Esophagus mucosa (tissue), 1 donor: ENCODE measurements at places on chromosomes 1 and 21. TPM values are rescaled to one million over a fixed set of nuclear protein-coding genes. Genes with fewer than 3 reads are reported as not detected.

The PCBP3 gene
- total RNA-seq = 0.72 TPM

DNA sequence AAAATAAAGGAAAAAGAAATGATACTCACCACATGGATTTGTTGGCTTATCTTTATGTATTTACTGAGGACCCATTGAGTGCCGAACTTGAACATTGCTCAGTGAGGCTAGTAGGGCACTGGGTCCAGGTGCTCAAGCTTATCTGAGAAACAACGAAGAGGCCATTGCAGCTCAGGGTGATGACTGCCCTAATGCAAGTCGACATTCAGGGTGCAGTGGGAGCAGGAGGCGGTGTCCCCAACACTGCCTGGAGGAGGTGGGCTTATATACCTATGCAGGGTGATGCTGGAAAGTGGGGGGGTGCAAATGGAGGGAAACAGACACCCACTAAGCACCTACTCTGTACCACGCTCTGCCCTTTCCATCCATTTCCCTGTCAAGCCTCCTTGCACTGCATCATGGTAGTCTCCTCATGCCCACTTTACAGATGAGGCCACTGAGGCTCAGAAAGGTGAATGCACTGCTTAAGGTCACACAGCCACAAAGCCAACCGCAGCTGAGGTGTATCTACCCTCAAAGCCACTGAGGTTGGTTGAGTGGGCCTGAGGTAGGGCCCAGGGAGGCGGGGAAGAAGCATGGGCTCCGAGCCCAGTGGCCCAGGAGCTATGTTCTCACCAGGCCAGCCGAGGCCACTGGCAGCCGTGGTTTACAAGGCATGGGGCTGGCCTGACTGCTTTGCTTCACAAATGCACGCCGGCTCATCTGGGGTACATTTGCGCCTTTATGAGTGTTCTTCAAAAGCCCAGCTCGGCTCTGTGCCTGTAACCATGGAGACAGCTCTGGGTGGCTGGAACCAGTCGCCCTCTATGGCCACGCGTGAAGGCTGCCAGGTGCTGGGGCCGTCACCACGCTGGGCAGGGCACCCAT is 103.8 kb downstream of the EPHB2 start:
- ATAC-seq = no peak

The SORT1 gene
- total RNA-seq = 60.6 TPM

DNA sequence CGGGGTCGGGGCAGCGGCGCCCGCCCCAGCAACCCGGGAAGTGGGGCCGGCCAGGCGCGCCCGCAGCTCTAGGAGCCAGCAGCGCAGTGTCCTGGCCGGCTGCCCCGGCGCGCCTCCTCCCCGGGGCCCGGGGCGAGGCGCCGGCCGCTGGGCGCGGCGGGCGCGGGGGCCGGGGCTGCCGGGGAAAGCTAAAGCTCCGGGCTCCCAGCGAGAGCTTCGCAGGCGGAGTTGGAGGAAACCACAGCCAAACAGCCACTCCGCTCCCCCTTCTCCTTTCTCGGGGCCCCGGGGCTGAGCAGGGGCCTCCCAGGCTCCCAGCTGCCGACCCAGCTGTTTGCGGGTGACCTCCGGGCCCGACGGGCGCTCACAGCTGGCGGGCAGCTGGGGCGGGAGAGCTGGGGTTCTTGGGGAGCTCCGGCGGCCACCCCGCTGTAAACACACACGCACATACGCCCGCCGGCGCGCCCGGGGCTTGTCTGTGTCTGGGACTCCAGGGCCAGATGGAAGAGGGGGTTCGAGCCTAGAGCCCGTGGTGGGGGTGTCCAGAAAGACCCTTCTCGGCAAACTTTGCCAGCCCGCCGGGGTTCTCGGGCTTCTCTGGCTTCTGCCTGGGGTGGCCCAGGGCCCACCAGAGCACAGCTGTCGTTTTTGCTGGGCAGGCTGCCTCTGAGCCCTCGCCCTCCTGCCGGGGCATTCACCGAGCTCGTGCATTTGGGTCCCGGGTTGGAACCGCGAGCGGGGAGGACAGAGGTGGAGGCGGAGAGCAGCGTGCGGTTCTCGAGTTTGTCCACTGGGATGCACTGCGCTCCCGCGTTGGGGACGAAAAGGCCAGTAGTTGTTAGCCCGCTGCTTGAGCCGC is 1.5 kb downstream of the AJAP1 start:
- ATAC-seq = peak; percentile 54

GRCh38 chr1:71228742-71229365 is 148.0 kb upstream of the ZRANB2 start:
- ATAC-seq = no peak

DNA sequence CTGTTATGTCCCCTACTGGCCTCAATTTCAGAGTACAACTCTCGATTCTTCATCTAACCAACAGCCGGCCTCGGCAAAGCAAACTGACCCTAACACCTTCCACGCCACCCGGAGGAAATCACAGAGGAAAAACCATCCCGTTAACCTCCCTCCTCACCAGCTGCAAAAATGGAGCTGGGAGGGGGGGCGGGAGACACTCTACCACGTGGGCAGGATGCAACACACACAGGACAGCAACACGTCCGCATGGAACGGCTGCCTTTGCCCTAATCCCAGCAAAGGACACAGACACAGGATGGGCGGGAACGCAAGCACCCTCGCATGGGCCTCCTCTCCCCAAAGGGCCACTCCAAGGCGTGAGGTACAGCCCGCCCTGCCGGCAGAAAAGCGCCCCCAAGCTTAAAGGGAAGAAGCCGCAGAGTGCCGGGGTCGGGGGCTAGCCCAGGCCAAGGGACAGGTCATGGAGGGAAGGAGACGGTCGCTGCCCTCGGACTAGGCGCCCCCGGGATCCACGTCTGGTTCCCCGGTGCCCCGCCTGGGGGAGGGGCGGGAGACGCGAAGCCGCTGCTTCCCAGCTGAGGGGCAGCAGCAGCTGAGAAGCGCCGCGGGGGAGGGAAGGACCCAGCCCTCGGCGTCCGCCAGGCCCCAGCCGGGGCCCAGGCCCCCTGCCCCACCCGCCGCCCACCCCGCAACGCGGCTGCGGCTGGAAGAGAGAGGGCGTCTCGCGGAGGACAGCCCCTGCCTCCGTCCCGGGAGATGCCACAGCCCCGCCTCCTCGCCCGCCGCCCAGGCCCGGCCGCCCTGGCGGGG is 590 bp downstream of the FOXJ3 start:
- peak; percentile 58 for ATAC-seq

DNA sequence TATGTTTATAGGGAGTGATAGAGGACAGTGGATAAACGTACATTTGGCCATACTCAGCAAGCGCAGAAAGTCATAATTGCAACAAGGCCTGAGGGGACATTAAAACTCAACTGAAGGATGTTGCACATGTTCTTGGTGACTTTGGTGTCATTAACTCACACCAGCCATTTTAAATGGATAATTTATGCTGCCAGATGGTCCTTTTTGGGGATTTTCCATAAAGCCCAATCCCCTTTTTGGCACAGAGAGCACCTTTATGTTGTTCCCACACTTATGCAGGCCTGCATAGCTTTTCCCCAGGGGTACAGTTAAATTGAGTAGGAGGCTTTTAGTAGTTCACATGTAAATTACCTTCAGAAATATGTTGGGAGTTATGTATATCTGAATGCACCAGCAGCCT is 279.6 kb downstream of the NFIA start:
- ATAC-seq = no peak

DNA sequence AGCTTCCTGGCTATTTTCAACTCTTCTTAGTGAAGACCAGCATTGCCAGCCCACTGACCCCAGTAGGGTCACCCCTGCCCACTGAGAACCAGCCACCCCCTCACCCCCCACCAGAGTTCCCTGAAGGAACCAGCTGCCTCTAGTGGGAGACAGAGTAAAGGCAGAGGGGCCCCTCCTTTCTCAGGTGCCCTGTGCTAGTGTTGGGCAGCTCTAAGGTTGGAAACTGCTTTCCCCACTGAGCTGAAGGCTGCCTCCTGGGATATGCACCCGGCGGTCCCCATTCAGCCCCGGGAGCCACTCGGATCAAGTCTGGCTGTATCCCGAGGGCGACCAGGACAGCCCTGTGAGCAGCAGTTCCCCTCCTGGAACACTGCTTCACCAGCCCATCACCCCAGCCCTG is 111.0 kb downstream of the PGBD5 start:
- no peak for ATAC-seq

The DCST2 gene
- 1.3 TPM for total RNA-seq

GRCh38 chr1:159091607-159092031 is 15.1 kb upstream of the AIM2 start:
- peak; percentile 79 for ATAC-seq

- no peak for ATAC-seq
These were observed 86.3 kb upstream of the CNIH3 start for GRCh38 chr1:224529844-224530243.

GRCh38 chr21:25735646-25736597 is 1.1 kb downstream of the GABPA start:
- ATAC-seq = peak; percentile 1

DNA sequence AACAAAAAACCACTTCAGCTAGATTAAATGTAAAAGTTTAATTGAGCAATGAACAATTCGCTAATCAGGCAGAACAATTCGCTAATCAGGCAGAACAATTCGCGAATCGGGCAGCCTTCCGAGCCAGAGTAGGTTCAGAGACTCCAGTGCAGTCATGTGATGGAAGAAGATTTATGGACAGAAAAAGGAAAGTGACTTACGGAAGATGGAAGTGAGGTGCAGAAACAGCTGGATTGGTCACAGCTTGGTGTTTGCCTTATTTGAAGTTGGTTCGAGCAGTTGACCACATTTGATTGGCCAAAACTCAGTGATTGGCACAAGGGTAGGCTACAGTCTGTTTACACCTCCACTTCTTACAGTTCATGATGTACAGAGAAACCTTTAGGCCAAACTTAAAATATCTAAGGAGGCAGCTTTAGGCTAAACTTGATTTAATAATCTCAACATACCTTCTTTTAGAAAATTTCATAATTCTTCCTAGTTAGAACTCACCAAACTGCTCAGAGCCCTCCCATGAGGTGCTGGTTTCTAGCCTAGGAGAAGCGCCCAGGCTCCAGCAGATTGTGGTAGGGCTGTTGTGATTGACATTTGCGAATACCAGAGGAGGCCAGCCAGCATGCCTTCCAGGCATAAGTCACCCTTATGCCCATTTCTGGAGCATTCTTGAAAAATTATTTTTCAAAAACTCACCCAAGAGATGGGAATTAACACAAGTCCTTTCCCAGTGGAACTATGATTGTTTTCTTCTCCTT is 22.8 kb upstream of the KCNC4 start:
- ATAC-seq = no peak

DNA sequence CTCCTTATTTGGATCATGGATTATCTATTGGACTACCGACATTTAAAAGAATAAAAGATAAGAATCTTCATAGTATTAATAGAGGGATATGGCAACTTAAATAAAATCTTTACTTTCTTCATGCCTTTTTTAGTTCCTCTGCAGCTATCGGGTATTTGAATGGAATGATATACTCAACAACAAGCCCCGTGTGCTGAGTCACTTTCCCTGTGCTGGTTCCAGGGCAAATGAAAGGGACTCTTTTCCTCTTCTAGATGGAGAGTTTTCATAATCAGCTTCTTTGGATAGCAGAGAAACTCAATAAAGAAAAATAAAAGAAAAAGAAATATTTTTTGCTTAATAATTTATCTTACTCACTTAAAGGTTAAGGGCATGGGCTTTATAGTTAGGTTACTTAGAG is 213.7 kb downstream of the LRRC40 start:
- no peak for ATAC-seq

The TAF13 gene
- 47.7 TPM for total RNA-seq

The CDCA8 gene
- total RNA-seq = 14.1 TPM

The ABCG1 gene
- 4.2 TPM for total RNA-seq

The CRABP2 gene
- total RNA-seq = 1,373 TPM

DNA sequence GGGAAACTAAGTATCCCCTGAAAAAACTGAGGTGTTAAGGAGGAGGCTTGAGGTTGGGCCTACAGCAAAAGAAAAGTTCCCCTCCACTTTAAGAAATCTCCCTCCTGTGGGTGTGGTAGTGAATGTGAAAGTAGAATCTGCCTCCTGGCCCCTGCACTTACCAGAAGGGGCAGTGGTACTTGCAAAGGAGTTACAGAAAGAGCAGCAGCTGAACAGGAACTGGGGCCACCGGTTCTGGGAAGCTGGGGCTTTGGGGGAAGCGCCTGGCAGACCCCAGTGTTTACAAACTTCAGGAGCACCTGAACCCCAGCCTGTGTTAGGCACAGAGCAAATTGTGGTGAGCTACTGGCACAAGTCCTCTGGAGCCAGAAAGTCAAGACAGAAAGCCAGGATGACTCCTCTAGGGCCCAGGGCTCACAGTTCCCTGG is 250.2 kb upstream of the FGGY start:
- no peak for ATAC-seq

- no peak for ATAC-seq
These were observed 116.9 kb upstream of the COA6 start for GRCh38 chr1:234256359-234256758.

The CASZ1 gene
- 22.8 TPM for total RNA-seq

The RER1 gene
- total RNA-seq = 167 TPM

GRCh38 chr1:207603777-207604176 is 41.2 kb upstream of the CR1L start:
- no peak for ATAC-seq

The OR2L13 gene
- not detected for total RNA-seq

The C1orf94 gene
- total RNA-seq = not detected

- ATAC-seq = no peak
These were observed 14.9 kb downstream of the COL6A2 start for GRCh38 chr21:46112725-46113215.
